CD4-positive, CD25-positive, alpha-beta regulatory T cell (primary cell): ENCODE measurements at places on chromosomes 1 and 21. TPM values are rescaled to one million over a fixed set of nuclear protein-coding genes. Genes with fewer than 3 reads are reported as not detected.

DNA sequence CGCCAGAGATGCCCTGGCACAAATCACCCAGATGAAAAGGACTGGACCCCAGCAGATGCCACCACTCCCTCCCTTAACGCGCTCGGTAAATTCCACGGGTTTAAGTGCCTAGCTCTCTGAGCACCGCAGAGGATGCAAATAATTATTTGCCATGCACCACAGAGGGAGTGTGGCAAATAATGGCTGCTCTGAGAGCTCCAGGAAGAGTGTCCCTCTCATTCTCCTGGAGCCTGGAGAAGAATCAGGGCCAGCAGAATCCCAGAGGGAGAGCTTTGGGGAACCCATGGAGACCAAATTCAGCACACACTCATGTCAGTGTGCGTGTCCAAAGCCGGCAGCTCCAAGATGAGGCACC is 667 bp downstream of the HHIPL2 start:
- no peaks in the 10 kb centered on the region for H3K36me3 ChIP-seq
- H3K4me3 ChIP-seq: no peak overlapping the region
- H3K27me3 ChIP-seq: peaks cover 2% of the 10 kb centered on the region
- DNase-seq: no peak
- no peaks in the 10 kb centered on the region for H3K4me1 ChIP-seq
- H3K27ac ChIP-seq: no peak overlapping the region

- DNase-seq: no peak
- no peaks in the 10 kb centered on the region for H3K4me1 ChIP-seq
- no peak overlapping the region for H3K4me3 ChIP-seq
- no peak overlapping the region for H3K27ac ChIP-seq
- no peaks in the 10 kb centered on the region for H3K27me3 ChIP-seq
These were observed 33.7 kb downstream of the PSEN2 start for GRCh38 chr1:226903819-226904716.

- H3K4me1 ChIP-seq: no peaks in the 10 kb centered on the region
- H3K27me3 ChIP-seq: no peaks in the 10 kb centered on the region
- H3K4me3 ChIP-seq: no peak overlapping the region
- no peak overlapping the region for H3K27ac ChIP-seq
- no peaks in the 10 kb centered on the region for H3K36me3 ChIP-seq
- DNase-seq: no peak
These were observed 152.2 kb downstream of the LIPI start for GRCh38 chr21:14058566-14058965.

The UBXN10 gene
- polyA plus RNA-seq: 0.06 TPM

The GPR25 gene
- polyA plus RNA-seq: 32.3 TPM

- H3K4me1 ChIP-seq: no peaks in the 10 kb centered on the region
- H3K4me3 ChIP-seq: no peak overlapping the region
- H3K27me3 ChIP-seq: no peaks in the 10 kb centered on the region
- H3K27ac ChIP-seq: no peak overlapping the region
- DNase-seq: no peak
- no peaks in the 10 kb centered on the region for H3K36me3 ChIP-seq
These were observed 9.1 kb downstream of the COL8A2 start for GRCh38 chr1:36115931-36116330.

- H3K4me1 ChIP-seq: no peaks in the 10 kb centered on the region
- DNase-seq: no peak
- no peak overlapping the region for H3K27ac ChIP-seq
- peaks cover 1% of the 10 kb centered on the region for H3K27me3 ChIP-seq
These were observed 121.1 kb upstream of the ADAR start for GRCh38 chr1:154729031-154729442.

The DNAI4 gene
- polyA plus RNA-seq: 2.0 TPM

DNA sequence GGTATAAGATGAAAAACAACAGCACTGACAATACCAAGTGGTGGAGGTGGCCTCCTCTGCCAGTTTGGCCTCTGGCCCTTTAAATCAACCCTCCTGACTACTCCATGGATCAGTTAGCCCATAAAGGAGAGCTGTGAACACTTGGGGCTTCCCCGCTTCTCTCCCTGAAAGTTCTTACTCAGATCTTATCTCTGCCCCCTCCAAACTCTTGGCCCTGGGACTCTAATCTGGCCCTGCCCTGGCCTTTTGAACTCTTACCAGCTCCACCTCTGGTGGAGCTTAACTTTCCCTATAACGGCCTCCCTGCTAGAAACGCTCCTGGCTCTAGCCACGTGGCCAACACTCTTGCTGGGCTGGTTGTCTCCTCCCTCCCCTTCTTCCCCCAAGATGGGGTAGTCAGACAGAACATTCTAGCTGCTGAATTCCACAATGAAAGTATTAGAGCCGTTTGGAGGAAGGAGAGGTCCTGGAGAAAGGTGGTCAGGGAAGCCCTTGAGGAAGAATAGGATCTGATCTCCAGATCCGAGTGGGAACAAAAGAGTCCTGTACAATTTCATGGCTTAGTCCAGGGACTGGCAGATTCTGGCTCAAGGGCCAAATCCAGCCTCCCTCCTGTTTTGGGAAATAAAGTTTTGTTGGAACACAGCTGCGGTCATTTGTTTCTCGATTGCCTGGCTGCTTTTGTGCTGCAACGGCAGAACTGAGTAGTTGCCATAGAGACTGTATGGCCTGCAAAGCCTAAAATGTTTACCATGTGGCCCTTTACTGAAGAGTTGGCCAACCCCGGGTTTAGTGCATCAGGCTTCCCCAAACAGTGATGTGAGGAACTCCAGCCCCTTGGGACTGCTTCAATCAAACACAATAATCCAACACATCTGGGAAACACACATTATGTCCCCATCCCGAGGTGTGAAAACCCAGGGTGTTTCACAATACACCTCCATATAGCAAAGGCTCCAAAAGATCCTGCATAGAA is 9.5 kb upstream of the PIGR start:
- no peaks in the 10 kb centered on the region for H3K27me3 ChIP-seq
- no peak overlapping the region for H3K4me3 ChIP-seq
- H3K36me3 ChIP-seq: no peaks in the 10 kb centered on the region
- DNase-seq: no peak

DNA sequence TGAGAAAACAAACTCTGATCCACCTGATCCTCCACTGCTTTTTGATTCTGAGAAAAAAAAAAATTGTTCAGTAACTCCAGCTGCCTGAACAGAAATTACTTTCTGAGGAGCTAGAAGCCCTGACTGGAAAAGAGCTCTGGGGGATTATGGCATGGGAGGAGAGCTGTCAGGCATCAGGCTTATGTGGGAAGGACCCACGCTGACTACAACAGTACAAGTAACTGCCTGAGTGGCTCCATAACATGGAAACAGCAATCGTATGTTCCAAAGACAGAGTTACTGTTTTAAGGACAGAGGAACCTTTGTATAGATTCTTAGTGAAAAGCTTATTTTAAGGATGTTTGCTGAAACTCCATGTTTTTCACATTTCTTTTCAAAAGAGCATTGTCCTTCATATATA is 1.2 kb upstream of the ANGPTL7 start:
- peaks cover 65% of the 10 kb centered on the region for H3K36me3 ChIP-seq
- H3K27ac ChIP-seq: no peak overlapping the region
- no peak overlapping the region for H3K4me3 ChIP-seq
- H3K4me1 ChIP-seq: no peaks in the 10 kb centered on the region

GRCh38 chr1:109722908-109723691 is 11.0 kb downstream of the GSTM5 start:
- no peak overlapping the region for H3K4me3 ChIP-seq
- peaks cover 5% of the 10 kb centered on the region for H3K27me3 ChIP-seq
- DNase-seq: no peak
- H3K36me3 ChIP-seq: no peaks in the 10 kb centered on the region

The TACSTD2 gene
- polyA plus RNA-seq: 0.07 TPM
